Natural killer cell (primary cell): ENCODE measurements at places on chromosomes 2 and 18. TPM values are rescaled to one million over a fixed set of nuclear protein-coding genes. Genes with fewer than 3 reads are reported as not detected.

DNA sequence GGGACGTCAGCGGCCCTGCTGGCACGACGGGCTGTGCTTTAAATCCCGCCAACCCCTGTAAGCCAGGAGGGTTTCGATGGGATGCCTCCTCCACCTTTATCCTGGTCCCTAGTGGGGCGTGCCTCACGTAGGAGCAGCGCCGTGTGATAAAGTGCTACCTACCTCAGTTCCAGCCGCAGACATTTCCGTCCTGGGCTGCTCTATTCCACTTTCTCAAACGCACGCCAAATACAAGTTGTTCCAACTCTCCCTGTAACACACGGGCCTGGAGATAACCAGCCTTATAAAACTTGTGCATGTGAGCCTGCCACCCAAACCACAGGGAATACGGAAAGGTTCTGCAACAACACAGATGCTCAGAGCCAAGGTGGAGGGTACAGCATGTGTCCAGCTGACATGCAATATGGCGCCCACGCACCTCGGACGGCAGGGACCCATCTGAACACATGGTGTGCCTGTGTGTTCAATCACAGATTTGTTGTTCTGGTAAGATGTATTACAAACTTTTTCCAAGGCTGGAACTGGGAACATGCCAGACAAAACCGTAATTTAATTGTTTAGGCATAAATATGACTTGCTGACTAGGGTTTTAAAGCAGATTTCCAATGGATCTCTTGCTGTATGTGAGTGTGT, 47.7 kb downstream of the ZNF516 start:
- no peak overlapping the region for H3K27ac ChIP-seq
- no peaks in the 10 kb centered on the region for H3K36me3 ChIP-seq
- H3K4me1 ChIP-seq = peaks cover 32% of the 10 kb centered on the region
- DNase-seq = no peak

- no peaks in the 10 kb centered on the region for H3K36me3 ChIP-seq
- no peaks in the 10 kb centered on the region for H3K27me3 ChIP-seq
- H3K4me1 ChIP-seq = no peaks in the 10 kb centered on the region
Observed at GRCh38 chr2:205367331-205367935, 314.9 kb upstream of the NRP2 start.

The ABCG5 gene
- not detected for total RNA-seq

- no peak for DNase-seq
- H3K4me3 ChIP-seq = no peak overlapping the region
- H3K36me3 ChIP-seq = no peaks in the 10 kb centered on the region
- peaks cover 4% of the 10 kb centered on the region for H3K4me1 ChIP-seq
Observed at GRCh38 chr2:20584399-20585358, 66.2 kb downstream of the HS1BP3 start.

GRCh38 chr2:223674998-223675609, 72.9 kb upstream of the SCG2 start:
- no peak overlapping the region for H3K27ac ChIP-seq
- H3K4me3 ChIP-seq = no peak overlapping the region
- no peaks in the 10 kb centered on the region for H3K36me3 ChIP-seq
- H3K4me1 ChIP-seq = no peaks in the 10 kb centered on the region
- H3K27me3 ChIP-seq = peaks cover 2% of the 10 kb centered on the region

DNA sequence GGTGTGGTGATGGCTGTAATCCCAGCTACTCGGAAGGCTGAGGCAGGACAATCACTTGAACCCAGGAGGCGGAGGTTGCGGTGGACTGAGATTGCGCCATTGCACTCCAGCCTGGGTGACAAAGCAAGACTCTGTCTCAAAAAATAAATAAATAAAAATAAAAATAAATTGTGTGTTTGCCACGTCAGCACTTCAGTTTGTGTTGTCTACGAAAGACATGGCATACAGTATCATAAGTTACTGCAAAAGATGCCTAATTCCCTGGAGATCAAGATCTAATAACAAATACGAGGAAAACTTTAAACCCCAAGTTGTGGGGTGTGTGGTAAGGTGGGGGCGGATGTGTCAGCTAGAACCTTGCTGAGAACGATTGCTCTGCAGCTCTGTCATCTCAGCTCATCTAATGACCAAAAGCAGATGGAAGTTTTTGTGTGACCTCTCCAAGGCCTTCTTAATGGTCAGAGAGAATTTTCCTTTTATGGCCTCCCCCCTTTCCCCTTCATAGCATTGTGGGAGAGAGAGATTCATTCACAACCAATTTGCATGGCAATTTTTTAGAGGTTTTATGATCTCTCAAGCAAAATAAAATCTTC, 11.3 kb downstream of the NPAS2 start:
- no peaks in the 10 kb centered on the region for H3K27me3 ChIP-seq
- H3K36me3 ChIP-seq = no peaks in the 10 kb centered on the region
- H3K4me1 ChIP-seq = no peaks in the 10 kb centered on the region

The COLEC12 gene
- not detected for total RNA-seq

DNA sequence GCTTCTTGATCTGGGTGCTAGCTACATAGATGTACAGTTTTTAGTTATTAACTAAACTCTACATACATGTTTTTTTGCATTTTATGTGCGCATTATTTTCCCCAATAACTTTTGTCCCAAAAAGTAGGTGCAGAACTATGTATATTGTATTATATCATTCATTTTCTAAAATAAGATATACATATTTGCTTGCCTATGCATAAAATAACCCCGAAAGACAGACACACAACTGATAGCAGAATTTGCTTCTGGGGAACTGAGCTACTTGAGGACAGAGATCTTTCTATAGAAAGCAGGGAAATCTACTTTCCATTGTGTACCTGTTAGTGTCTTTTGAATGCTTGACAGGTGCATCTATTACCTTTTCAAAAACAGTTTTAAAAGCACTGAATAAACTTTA, 88.9 kb upstream of the SIX3 start:
- peaks cover 2% of the 10 kb centered on the region for H3K27me3 ChIP-seq
- no peaks in the 10 kb centered on the region for H3K4me1 ChIP-seq
- H3K4me3 ChIP-seq = no peak overlapping the region
- no peak overlapping the region for H3K27ac ChIP-seq
- no peak for DNase-seq
